Right cardiac atrium (tissue), 5 donors: ENCODE measurements at places on chromosomes 4 and X. TPM values are rescaled to one million over a fixed set of nuclear protein-coding genes. Genes with fewer than 3 reads are reported as not detected.

CSAG3 gene
- not detected for total RNA-seq

GRCh38 chr4:127997534-127998388 is 32.6 kb downstream of the ABHD18 start:
- no peak for DNase-seq

DNA sequence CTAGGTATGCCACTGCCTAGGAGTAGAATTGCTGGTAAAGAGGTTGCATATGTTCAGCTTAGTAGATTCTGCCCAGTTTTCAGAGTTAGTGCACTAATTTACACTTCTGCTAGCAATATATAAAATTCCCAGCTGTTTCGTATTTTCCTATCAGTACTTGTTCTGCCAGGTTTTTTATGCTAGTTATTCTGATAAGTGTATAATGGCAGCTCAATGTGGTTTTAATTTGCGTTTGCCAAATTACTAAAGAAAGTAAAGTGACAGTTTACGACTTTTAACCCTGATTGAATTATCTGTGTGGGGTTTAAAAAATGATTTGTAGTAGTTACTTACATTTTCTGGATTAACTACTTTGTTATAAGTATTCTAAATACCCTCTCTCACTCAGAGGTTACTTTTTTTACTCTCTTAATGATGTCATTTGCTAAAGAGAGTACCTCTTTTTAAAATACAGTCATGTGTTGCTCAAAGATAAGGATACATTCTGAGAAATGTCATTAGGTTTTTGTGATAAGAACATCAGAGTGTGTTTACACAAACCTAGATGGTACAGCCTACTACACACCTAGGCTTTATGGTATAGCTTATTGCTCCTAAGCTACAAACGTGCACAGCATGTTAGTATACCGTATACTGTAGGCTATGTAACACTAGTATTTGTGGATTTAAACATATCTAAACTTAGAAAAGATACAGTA is 363.2 kb downstream of the IL15 start:
- no peak for DNase-seq

- peak; percentile 86 for DNase-seq
These were observed 67.3 kb downstream of the AFAP1 start for GRCh38 chr4:7872264-7872771.

- no peak for DNase-seq
These were observed 136.2 kb upstream of the BMPR1B start for GRCh38 chr4:94621491-94622080.

DNA sequence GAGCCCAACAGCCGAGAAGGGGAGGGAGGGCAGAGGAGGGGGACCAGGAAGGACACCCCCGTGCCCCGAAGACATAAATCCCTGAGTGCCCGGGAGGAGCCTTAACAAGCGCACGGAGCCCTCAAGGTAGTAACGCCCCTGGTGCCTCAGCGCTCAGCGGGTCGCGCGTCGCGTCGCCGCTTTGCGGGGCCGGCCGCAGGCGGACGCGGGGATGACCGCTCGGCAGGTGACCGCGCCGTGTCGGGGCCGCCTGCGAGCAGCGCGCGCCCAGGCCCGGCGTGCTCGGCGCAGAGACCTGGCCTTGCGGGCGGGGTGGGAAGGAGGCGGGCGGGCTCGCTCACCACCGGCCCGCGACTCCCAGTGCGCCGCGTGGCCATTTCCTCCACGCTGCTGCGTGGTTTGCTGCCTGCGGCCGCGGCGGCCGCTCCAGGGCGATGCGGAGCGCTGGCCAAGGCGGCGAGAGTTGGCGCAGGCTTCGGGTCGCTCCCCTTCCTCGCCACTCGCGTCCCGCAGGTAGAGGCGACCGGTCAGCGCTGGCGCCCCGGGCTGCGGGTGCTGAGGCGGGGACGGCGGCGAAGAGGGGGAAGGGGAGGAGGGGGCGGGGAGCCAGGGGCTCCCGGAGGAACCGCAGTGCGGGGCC is 632 bp downstream of the CCSER1 start:
- peak; percentile 63 for DNase-seq

- no peak for DNase-seq
These were observed 182.5 kb upstream of the ARHGEF9 start for GRCh38 chrX:63967551-63967950.

- no peak for DNase-seq
These were observed 18.1 kb upstream of the APBB2 start for GRCh38 chr4:41232406-41232805.

DNA sequence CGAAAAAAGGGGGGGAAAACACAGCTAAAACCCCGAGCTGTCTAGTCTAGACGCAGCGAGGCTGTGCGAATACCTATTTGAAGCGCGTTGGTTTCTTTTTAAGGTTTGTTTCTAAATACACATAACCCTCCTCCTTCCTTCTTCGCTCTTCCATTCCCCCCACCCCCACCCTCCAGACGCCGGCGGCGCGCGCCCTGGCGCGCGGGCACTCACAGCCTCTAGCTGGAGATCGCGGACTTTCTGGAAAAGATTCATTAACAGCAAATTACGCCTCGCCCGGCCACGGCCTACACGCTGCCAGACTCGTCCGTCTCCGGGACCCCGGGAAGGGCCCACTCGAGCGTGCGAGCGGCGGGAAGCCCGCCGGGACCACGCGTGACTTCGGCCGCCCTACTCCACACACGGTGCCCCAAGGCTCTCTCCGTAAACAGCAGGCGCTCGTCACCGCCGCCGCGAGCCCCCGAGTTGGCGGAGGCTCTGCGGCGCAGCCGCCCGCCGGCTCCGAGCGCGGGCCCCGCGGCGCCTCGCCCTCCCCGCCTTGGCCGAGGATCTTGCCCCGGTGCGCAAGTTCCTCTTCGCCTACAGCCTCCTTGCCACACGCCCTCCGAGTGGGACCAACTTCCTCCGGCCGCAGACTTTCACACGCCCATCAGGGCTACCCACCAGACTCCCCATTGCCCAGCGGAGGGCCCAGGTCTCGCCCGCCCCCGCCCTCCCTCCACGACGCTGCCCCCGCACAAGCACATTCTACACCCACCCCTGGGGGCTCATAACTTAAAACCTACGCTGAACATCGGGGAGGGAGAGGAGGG is 2.0 kb downstream of the BCOR start:
- peak; percentile 65 for DNase-seq

DNA sequence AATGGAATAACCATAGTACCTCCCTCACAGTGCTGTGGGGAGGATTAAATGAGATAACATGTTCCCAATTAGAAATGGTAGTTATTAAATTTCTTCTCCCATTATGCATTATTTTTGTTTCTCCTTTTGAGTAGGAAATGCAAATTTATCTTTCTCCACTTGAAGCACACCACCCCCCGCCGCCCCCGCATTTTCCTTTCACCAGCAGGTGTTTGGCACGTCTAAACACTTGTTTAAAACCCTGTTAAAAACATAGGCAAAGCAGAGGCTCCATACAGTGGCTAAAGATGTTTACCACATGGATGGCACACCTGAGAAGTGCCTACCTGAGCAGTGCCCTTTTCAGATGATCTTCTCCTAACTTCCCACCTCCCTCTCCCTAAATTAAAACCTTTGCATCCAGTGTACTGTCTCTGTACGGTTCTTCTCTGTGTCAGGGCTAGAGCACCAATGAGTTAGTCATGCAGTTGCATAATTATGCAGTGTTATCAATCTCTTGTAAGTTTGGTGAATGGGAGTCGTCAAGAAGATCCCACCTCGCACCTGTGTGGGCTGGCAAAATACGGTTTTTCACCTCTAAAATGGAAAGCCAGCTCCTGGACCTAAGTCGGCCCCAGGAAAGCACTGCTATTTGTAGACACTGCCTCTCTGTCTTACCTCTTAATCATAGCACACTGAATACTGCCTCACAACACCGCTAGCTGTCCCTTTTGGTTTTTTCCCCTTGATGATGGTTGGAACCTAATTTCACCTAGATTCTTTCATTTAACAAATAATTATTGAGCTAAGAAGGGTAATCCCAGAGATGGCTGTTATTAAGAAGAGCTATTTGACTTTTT is 122.0 kb downstream of the CT47B1 start:
- no peak for DNase-seq

- no peak for DNase-seq
These were observed 89.2 kb downstream of the AREG start for GRCh38 chr4:74534121-74534520.

NXF2 gene
- total RNA-seq: not detected
